ENCODE measurements at places on chromosomes 4 and X.

DNA sequence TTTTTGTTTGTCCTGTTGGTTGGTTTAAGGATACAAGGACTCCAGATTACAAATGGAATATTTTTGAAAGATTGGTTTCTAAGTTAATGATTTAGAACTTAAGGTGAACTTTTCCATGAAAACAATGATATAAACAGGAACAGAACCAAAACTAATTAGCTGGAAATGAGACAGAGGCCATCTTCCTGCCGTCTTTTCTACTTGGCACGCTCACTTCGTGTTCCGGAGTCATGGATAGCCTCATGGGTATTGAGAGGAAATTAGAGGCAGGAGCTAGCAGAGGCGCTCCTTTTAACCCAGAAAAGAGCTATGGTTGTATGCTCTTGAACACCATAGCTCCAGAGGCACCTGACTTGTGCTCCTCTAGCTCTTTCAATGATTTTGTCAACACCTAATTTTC lies 2.4 kb downstream of the FAM241A start:
- no peak for DNase-seq

DNA sequence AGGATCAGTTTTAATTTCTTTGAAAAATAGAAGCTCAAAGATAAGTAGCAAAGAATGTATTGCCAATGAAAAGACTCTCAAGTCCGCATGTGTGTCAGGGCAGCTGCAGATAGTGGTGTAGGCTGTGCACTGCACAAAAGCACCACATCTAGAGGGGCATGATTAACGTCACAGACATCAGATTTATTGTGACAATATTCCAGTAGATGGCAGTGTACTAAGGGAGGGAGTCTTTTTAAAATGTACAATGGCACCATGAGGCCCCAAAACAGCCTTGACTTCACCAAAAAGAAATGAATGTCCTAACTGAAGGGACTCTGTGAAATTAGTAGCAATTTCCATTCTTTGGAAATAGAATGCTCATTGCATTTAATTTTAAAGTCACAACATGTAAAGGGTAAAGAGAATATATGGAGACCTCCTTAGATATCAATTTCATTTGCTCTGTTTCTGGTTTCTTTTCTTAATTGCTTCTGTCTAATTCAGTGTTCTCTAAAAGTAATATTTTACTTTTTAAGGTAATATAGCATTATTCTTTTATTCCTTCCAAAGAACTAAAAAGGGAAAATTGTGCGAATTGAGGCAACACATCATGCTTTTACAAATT lies 98.4 kb downstream of the ZNF827 start:
- DNase-seq = peak; percentile 4

GRCh38 chr4:9812501-9813340 lies 31.3 kb downstream of the DRD5 start:
- DNase-seq = no peak

DNA sequence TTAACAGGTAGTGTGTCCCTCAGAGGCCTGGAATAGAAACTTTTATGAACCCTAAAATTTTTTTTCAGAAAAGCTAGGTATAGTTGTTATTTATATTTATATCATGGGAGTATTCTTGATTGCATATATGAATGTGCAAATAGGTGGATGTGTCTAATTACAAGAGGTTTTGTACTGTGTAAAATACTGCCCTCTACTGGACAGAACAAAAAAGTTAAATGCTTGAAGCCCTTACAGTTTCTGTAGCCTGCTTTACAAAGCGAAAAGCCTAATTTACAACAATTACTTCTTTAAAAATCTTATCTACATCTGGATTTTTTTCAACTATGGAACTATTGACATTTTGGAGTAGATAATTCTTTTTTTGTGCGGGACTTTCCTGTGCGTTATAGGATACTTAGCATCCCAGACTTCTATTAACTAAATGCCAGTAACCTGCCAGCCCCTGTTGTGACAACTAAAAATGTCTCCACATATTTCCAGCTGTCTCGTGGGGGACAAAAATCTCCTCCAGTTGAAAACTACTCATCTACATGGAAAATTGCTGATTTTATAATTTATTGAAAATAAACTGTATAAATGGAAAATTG lies 35.1 kb downstream of the ENPEP start:
- DNase-seq = no peak

GRCh38 chr4:117771647-117772337 lies 262.5 kb upstream of the NDST3 start:
- no peak for DNase-seq

GRCh38 chr4:76570141-76570973 lies 135.3 kb downstream of the SHROOM3 start:
- no peak for DNase-seq

DNA sequence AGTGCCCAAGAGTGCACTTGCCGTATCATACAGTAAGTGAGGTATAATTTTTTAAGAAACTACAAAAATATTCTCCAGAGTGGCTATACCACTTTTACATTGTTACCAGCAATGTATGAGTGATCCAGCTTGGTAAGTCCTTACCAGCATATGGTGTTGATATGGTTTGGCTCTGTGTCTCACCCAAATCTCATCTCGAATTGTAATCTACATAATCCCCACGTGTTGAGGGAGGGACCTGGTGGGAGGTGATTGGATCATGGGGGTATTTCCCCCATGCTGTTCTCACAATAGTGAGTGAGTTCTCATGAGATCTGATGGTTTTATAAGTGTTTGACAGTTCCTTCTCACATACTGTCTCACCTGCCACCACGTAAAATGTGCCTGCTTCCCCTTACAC lies 44.8 kb downstream of the RBMX start:
- no peak for DNase-seq
